Stimulated activated CD8-positive, alpha-beta memory T cell treated with anti-CD3 and anti-CD28 coated beads, Interleukin-12 subunit alpha, Interleukin-12 subunit beta, amount 100 ng/mL, for 1 hour (primary cell): ENCODE measurements at places on chromosomes 2 and 18.

- no peak for DNase-seq
Observed at GRCh38 chr2:25419678-25420242, 78.0 kb upstream of the DNMT3A start.

- DNase-seq, result no peak
Observed at GRCh38 chr18:42730272-42730671, 385.2 kb downstream of the RIT2 start.

GRCh38 chr2:39845460-39846146 lies 66.5 kb upstream of the THUMPD2 start:
- no peak for DNase-seq

DNA sequence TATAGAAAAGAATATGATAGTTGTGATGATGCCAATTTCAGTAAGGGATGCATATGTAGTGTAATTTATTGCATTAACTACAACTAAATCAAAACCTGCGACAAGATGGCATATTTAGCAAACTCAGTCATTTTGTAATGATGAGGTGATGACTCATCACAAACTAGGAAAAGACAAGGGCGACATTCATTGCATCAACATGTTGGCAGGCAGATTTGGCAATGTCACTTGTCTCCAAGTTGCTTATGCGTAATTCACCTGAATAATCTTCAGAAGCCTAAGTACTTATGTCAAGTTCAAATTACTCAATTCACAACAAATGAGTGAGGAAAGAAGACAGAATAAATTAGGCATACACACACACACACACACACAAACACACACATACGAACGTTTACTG lies 273.2 kb upstream of the RGPD4 start:
- DNase-seq, result no peak

DNA sequence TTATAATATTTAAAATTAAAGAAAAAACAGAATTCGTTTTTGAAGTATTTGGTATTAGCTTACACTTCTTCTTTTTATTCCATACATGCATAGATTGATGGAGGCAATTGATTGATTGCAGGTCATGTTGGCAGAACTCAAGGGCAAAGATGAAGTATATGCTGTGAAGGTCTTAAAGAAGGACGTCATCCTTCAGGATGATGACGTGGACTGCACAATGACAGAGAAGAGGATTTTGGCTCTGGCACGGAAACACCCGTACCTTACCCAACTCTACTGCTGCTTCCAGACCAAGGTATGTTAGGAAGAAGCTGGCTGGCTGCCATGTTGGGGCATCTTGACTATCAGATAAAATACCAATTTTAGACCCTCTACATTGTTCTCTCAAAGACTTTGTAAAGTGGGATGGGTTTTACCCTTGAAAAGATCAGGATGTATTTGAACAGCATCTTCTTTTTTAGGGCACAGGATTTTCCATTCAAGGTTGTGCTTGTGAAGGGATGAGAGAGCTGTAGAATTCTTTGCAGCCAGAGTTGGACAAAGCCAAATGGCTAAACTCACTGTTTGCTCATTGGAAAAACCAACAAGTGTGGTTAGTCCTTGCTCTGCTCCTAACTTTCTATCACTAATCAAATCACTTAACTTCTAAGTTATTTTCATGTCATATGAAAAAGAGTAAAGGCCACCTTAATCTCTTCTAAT lies 286.8 kb upstream of the EPAS1 start:
- DNase-seq, result no peak

- no peak for DNase-seq
Observed at GRCh38 chr2:74043345-74044329, 58.9 kb downstream of the TET3 start.

- DNase-seq, result no peak
Observed at GRCh38 chr2:239594772-239595608, 194.2 kb upstream of the HDAC4 start.

DNA sequence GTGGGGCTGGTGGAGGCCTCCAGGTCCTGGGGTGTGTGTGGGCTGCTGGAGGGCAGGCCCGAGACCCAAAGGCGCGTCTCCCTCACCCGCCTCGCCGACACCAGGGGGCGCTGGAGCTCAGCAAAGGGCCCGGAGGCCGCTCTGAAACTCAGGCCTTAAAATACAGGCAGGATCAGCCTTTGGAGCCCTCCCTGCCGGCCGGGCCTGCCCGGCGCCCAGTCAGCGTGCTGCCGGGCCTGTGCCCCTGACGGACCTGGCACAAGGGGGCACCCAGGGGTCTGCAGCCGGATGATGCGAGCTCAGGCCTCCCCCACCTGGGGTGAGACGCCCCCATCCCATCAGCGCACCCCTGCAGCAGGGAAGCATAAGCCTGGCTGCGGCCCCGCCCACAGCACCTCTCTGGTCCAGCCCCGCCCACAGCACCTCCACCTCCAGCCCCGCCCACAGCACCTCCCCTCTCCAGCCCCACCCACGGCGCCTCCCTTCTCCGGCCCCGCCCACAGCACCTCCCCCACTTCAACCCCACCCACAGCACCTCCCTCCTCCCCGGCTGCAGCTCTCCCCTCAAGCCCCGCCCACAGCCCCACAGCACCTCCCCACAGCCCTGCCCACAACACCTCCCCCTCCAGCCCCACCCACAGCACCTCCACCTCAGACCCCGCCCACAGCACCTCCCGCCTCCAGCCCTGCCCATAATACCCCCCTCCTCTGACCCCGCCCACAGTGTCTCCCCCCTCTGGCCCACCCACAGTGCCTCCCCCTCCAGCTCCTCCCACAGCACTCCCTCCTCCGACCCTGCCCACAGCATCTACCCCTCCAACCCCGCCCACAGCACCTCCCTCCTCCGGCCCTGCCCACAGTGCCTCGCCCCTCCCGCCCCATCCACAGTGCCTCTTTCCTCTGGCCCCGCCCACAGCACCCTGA lies 92.8 kb upstream of the OTOS start:
- DNase-seq, result peak; percentile 51

DNA sequence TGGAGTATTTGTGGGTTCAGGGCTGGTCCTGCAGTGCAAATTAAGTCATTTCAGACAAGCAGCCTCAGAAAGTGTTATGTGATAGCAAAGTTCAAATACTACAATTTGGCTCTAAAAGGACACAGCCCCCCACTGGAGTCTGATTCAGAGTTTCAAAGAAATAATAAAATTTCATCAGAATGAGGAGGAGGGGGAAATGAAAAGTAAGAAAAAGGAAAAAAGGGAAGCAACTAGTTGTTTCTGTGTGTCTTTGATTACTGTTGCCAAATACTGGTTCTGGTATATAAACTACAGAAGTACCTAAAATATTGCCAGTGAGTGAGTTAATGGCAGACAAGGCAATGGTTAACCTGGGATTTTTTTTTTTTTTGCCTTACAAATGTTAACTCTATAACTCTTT lies 773.9 kb downstream of the BCL11A start:
- DNase-seq, result no peak

- DNase-seq, result no peak
Observed at GRCh38 chr18:12751503-12751884, 48.7 kb downstream of the PSMG2 start.

- DNase-seq, result peak; percentile 76
Observed at GRCh38 chr2:218892693-218893348, 12.2 kb downstream of the WNT10A start.

DNA sequence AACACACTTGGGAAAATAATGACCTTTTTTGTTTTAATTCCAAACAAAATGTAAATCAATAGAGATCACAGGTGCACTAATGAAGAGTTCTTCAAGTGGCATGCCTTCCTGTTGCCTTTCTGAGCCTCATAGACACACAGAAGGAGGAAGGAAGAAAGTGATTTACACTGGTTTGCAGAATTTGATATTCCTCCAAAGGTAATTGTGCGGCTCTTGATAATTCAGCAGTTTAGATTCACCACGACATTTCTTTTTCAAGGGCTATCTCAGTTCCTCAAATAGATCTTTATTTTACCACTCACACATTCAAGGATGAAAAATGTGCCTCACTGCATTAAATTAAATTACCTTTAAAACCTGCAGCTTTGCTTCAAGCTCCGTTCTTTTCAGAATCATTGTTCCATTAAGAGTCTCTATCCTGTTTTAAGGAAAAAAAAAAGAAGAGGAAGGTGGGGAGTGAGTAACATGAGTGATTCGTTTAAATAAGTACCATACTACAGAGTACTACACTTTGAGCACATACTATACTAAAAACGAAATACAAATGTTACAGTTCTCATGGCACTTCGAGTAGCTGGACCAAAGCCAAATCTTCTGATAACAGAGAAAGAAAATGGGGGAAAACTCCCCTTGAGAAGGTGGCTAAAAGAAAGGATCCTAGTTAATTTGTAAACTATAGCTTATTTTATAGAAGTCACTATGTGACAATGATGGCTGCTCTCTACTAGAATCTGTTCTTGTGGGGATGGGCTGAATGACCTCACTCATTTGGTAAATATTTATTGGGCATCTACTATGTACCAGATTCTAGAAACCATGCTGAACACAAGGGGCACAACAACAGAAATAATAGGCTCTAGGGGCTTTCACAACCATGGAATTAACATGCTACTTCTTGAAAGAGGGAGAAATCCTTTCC lies 16.6 kb downstream of the CYTIP start:
- DNase-seq, result no peak

DNA sequence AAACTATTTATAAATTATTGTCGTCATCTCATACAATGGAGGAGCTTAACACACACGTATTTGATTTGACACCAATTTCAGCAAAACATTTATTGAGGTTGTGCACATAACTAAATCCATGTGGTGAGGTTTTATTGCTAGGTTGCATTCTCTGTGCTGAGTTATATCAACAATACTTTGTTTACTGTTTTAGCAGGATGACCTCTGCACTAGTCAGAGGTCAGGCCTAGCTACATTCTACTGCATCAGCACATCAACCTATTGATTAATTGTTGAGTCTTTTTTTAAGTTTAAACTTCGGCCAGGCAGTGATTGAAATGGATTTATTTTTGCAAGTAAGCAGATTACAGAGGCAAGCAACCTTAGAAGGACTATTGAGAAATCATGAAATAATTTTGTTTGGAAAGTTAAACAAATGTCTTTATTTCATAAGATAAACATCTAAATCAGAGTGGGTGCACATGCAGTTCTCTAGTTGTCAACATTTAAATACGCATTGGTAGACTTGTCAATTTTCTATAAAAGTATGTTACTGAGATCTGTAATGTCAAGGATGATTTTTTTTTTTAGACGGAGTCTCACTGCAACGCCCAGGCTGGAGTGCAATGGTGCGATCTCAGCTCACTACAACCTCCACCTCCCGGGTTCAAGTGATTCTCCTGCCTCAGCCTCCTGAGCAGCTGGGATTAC lies 75.2 kb upstream of the CD28 start:
- DNase-seq, result no peak

DNA sequence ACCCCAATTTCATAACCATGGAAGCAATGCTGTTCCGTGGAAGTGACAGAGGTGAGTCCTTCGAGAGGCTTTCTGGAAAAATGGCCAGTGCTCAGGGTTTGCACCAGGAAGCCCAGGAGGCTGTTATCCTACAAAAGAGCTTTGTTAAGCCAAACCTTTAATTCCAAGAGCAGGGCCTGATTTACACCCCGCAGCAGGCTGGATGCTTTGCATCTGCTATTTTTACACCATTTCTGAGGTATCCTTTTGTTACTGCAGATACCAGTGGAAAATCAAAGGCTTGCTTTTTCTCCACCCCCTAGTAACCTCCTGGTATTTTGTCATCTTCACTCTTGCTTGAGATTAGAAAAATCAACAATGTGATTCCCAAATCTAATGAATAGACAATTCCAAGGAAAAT lies 380.6 kb downstream of the SOX11 start:
- DNase-seq, result no peak

DNA sequence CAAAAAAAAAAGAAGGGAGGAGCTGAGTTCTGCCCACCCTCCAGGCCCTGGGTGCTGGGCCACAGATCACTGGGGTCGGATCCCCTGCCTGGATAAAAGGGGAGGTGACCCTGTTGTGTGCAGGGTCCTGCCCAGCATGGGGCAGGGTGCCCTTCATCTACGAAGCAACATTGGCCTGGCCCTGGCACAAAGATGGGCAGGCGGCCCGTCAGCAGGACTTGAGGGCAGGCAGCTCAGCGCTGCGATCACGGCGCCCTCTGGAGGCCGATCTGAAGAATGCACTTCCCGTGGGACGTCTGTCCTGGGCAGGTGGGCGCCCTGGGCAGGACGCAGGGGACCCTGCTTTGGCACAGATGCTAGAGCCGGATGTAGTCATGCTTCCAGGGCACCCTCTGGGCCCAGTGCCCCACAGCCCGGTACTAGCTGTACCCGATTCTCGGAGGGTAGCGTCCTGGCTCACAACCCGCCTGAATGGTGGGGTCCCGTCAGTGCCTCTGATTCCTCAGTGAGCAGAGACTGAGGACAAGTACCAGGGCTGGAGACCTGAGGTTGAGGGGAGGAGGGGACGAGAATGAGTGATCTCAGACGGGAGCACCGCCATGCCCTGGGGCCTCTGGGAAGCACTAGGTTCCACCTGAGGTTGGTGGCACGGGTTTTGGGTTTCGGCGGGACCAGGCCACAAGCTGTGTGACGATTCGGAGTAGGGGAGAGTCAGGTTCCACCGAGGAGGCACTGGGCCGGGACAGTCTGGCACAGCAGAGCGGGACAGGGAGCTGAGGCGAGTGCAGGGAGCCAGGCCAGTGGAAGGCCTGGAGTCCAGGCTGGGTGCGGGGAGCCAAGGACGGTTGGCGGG lies 18.0 kb downstream of the ARID5A start:
- DNase-seq, result peak; percentile 54

DNA sequence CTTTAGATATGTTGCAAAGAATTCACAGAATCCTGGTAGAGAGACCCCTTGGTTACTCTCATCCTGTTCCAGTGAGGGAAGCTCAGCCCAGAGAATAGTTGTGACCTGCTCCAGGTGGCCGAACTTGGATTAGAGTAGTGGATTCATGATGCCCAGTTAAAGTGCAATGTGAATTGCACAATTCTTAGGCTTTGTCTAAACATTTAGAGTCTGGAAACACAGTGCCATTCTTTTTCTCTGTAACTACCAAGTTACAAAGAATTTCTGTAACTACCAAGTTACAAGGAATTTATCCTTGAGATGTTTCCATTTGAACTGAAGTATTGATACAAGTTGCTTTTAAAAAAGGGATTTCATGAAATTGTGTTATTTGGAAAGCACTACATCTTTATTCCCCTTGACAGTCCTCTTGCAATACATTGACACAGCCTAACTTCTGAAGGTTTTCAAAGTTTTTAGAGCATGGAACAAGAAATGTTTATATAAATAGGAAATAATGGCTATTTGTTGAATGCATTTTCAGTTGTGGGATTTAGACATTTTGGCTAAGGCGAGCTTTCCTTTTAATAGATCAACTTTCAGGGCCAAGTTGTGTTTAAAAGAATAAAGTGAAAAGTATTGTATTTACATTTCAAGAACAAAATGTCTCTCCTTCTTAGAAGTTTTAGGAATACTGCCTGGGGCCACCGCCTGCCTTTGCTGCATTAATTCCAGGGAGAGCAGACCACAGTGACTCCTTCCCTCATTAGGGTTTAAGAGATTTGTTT lies 315.0 kb downstream of the LPIN1 start:
- DNase-seq, result no peak
